Hepatic stellate cell (primary cell): ENCODE measurements at places on chromosomes 7 and 10.

- DNase-seq, result no peak
These were observed 88.8 kb downstream of the DNMBP start for GRCh38 chr10:99920901-99921300.

DNA sequence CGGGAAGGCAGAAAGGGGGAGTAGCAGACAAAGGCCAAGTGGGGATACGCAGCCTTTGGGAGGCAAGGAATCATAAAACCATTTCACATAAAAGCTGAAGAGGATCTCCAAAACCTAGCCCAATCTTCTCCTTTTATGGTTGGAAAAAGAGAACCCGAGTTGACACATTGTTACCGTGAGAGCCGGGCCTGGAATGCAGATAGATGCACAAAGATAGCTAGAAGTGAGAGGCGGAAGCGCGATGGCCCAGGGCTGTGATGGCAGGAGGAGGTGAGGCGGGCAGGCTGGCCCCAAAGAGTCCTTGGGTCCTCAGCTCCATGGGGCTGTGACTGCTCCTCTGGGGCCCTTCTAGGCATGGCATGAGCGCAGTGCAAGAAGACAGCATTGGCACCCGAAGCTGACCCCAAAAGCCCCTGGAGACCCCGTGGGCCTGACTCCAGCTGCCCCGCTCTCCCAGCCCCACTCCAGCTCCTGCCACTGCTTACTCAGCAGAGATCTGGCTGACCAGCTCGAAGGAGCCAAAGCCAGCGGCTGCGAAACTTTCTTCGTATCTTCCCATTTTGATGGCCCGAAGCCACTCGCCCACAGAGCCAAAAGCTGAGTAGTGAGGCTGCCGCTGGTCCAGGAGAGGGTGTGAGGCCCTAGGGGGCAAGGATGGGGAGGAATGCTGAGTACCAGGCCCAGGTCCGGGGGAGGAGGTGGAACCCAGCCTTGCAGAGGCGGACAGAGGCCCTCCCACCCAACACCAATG is 22.5 kb downstream of the EPHB4 start:
- no peak for DNase-seq

DNA sequence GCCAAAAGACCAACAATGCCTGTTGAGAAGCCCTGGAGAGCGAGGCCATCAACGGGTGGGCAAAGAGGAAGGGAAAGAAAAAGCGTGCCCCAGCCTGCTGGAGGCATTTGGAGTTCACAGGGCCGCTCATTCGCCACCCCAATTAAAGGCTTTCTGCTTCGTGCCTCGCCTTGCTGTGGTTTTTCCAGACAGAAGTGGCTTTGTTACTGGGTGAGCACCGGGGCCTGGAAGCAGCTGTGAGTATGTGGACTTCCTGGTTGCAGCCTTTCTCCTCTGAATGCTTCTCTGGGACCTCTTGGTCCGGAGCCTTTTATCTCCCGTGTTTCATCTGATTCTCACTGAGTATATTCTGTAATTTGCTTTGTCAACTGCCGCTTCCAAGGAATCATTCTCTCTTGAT is 118.1 kb upstream of the EGR2 start:
- DNase-seq, result no peak

DNA sequence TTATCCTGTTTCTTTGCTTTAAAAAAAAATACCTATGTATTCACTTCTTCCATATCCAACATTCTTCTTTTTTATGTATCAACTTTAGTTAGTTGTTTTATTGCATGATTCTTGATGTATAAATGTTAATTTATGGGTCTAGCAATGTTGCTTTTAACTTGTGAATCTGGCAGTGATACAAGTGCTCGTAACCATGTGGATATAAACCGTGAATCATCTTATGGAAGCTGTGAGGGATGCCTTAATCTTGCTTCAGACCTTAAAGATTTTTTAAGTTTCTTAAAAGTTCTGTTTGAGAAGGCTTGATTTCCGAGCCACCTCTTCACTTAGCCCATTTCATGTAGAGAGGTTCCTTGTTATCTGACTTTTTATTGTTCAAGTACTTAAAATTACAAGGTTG is 25.9 kb downstream of the HELLS start:
- peak; percentile 9 for DNase-seq

DNA sequence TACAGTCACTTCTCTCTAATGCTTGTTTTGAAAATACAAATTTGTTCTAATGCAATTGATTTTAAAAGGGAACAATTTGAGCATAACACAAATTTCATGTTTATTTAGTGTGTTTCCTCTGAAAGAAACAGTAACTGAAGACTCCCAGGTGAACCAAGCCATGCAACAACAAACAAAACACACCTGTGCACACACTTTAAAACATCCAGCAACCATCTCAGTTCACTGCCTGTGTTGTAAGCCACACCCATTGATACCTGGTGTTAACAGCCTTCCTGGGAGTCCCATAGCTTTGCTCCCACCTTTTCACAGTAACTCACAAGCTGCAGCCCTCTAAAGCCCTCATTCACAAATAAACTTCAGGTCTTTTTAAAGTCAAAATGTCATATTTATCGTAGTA is 89.3 kb downstream of the DOCK4 start:
- no peak for DNase-seq

DNA sequence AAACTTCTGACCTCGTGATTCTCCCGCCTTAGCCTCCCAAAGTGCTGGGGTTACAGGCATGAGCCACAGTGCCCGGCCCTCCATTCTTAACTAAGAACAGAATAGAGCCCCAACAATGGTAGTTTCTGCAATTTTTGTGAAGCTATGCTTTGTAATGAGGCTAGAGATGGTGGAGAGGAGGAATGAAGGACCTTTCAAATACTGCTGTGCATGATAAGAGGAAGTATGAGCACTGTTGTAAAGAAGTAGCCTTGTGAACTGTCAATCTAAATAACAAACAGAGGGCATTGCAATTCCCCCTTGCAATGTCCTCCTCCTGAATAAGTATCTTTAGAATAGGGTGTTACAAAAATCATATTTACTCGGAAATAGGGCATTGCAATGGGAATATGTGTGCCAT is 70.2 kb downstream of the EVX1 start:
- no peak for DNase-seq

GRCh38 chr10:119377451-119377957 is 165.0 kb downstream of the RGS10 start:
- no peak for DNase-seq

GRCh38 chr7:151058781-151059366 is 515 bp upstream of the SLC4A2 start:
- DNase-seq, result no peak

GRCh38 chr7:97871659-97872024 is 566 bp downstream of the ASNS start:
- DNase-seq, result no peak

DNA sequence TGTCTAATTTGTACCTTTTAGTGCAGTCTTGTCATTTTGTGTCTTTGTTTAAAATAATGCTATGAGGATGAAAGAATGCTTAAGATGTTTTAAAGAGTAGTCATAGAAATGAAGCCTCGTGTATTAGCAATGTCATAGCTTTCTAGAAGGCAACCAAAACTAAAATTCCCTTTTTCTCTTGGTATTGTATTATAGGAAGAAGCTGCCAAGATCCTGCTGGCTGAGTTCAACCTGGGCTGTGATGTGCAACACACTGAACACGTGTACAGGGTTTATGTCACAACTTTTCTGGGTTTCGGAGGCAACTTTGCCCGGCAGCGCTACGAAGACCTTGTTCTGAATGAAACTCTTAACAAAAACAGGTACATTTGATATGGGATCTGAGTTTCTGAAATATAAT is 36.2 kb downstream of the COX15 start:
- peak; percentile 8 for DNase-seq

- no peak for DNase-seq
These were observed 30.3 kb downstream of the TRIM8 start for GRCh38 chr10:102674566-102674965.

DNA sequence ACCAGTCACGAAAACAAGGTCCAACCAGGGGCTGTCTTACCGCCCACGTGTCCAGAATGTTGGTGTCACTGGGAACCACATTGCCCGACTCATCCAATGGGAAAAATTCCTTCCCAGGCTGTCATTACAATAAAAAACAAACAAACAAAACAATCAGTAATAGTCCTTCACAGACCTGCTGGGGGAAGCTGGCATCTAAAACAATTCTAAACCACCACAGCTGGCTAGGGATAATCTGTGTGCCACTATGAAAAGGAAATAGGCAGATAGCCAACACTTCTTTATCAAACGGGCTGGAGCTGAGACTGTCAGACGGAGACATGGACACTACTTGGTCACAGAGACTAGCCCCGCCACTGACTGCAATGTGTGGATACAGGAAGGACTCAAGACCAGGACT is 9.2 kb downstream of the AKR1B1 start:
- DNase-seq, result no peak

GRCh38 chr7:110750931-110751605 is 339.9 kb upstream of the LRRN3 start:
- no peak for DNase-seq

GRCh38 chr7:2242541-2243429 is 759 bp downstream of the NUDT1 start:
- peak; percentile 51 for DNase-seq

DNA sequence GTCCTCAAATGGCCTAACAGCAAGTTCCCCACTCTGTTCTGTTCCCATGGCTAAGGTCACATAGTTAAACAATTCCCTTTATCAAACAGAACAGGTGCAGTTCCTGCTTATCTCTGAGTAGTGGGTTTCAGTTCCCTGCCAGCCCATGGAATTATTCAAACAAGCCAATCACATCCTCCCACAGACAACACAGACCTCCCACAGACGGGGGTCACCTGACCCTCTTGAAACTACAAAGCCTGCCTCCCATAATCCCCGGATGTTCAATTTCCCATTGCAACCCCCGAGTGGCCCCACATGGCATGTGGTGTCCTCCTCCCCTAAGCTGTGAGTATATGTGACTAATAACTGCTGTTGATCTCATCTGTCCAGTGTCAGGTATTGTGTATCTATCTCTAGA is 64.1 kb downstream of the TMEM168 start:
- DNase-seq, result no peak

- peak; percentile 8 for DNase-seq
These were observed 129.3 kb upstream of the ACBD5 start for GRCh38 chr10:27369880-27370279.

DNA sequence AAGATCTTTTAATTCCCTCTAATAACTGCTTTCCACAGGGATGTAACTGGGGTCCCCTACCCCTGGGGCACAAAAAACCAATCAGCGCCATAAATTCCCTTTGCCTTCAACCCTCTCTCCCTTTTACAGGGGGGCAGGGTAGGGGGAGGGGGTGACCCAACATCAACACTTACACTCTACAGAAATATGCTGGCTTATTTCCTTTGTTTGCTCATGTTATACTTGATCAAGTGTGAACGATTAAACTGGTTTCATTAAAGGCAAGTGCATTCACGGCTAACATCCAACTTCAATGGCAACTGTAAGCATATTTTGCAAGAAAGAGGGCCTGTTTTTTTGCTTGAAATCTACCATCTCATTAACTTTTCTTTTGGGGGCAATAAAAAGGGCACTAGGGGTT is 2.9 kb downstream of the CTBP2 start:
- no peak for DNase-seq

- DNase-seq, result no peak
These were observed 202.0 kb downstream of the WDR11 start for GRCh38 chr10:121053151-121053550.

DNA sequence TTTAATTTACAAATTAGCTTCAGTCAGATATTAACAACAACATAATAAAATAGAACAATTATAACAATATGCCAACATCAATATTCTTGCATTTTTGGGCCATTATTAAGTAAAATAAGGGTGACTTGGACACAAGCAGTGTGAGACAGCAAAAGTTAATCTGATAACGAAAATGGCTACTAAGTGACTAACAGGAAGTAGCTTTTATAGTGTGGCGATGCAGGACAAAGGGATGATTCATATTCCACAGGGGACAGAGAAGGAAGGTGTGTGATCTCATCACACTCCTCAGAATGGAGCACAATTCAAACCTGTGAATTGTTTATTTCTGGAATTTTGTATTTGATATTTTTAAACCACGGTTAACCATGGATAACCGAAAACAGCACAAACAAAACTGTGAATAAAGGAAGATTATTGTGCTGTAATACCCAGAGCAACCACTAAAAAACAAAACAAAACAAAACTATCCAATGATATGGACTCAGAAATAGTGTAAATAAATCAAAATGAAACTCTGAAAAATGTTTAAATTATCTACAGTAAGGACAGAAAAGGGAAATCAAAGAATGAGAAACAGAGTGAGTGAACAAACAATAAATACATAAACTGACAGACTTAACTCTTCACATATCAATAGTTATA is 66.9 kb upstream of the TFEC start:
- DNase-seq, result peak; percentile 8

GRCh38 chr7:44633254-44634186 is 27.1 kb downstream of the OGDH start:
- DNase-seq, result peak; percentile 77

- no peak for DNase-seq
These were observed 76.9 kb downstream of the PIP4K2A start for GRCh38 chr10:22637491-22637890.

- DNase-seq, result no peak
These were observed 95.9 kb downstream of the CUBN start for GRCh38 chr10:17033529-17034260.

DNA sequence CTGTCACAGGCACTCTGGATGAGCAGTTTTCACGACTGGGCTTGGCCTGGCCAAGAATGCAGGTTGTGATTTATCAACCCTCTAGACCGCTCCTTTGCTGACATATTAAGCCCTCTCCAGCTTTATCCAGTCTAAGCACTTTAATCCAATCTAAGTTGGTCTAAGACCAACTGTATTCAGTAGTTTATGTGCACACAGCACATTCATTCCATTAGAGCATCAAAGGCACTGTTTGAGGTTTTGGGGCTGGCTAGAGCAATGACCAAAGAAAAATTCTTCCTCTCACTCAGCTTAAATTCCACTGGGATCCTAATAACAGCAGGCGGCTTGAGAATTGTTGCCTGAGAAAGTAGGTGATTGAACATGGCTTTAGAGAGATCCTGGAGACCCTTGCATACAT is 176.0 kb upstream of the INSYN2A start:
- DNase-seq, result no peak

DNA sequence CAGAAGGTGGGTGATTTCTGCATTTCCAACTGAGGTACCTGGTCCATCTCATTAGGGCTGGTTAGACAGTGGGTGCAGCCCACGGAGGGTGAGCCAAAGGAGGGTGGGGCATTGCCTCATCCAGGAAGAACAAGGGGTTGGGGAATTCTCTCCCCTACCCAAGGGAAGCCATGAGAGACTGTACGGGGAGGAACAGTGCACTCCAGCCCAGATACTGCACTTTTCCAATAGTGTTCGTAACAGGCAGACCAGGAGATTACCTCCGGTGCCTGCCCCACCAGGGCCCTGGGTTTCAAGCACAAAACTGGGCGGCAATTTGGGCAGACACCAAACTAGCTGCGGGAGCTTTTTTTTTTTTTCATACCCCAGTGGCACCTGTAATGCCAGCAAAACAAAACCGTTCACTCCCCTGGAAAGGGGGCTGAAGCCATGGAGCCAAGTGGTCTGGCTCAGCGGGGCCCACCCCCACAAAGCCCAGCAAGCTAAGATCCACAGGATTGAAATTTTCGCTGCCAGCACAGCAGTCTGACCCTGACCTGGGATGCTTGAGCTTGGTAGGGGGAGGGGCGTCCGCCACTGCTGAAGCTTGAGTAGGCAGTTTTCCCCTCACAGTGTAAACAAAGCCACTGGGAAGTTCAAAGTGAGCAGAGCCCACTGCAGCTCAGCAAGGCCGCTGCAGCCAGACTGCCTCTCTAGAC is 31.2 kb downstream of the ARMC10 start:
- DNase-seq, result no peak

GRCh38 chr10:15201589-15202300 is 33.3 kb upstream of the NMT2 start:
- DNase-seq, result peak; percentile 42
